ENCODE measurements at places on chromosomes 13 and 19.

DNA sequence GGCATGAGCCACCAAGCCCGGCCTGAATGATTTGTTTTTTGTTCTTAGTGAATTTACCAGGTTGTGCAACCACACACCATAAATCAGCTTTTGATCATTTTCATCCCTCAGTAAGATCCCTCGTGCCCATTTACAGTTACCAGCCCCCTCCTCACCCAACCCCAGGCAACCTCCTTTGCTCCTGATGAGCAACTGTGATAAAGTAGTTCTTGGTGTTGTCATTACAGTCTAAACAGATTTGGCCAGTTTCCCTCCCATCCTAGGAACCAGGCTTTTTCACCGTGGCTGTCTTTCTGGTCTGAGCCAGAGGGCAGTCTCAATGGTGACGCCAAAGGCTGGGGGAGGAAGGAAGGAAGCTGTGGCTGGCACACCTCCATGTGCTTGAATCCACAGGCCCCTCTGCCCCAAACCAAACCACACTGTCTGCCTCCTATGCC, 61.2 kb upstream of the WDFY2 start:
- no peak for DNase-seq

DNA sequence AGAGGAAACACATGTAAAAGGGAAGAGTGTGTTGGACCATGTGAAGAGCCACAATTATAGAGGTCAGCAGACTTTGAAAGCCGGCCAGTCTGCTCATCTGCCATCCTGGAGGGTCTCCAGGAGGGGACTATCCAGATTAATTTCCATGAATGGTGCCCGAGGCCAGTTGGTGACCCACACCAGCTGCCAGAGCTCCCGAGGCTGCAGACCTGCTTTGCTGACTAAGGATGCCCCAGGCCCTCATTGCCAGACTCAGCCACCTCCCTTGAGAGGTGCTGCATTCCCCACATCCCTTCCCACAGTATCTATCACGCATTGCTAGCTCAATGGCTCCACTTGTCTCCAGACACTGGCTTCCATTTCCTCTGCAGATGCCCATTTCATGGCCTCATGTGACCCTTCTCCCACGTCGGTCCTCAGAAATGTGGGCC, 110.3 kb downstream of the NALCN start:
- DNase-seq, result no peak

DNA sequence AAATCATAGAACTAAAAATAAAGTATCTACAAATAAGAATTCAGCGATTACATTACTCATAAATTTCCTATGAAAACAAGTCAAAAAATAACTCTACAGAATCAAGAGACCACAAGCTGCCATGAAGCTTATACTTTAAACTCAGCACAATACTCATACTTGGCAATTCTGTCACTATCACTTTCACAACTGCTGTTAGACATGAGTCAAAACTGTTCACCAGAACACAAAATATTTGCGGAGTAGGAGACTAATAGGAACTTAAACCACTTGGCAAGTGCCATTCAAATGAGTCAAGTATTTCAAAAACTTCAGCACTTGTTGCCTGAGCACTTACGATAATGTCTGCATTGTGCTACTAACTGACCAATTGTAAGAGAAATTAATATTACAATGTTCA, 387.8 kb upstream of the GPC6 start:
- DNase-seq, result no peak

DNA sequence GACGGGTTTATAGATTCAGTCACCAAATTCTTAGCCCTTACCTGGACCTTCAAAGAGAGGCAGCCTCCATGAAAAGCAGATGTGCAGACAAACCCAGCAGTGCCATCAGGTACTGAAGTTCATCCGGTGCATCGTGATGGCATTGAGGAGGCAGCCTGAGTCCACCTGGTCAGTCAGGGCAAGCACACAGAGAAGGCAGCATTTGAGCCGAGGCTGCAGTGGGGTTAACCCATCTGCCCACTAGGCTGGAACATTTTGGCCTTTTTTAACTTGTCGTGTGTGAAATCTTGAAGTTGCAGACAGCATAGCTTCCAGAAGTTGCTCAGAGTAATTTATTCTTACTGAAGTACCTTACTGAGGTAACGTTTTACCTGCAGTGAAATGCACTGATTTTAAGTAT, 4.9 kb downstream of the LMO7 start:
- DNase-seq, result no peak

GRCh38 chr13:79496188-79496587, 15.2 kb downstream of the NDFIP2 start:
- no peak for DNase-seq

DNA sequence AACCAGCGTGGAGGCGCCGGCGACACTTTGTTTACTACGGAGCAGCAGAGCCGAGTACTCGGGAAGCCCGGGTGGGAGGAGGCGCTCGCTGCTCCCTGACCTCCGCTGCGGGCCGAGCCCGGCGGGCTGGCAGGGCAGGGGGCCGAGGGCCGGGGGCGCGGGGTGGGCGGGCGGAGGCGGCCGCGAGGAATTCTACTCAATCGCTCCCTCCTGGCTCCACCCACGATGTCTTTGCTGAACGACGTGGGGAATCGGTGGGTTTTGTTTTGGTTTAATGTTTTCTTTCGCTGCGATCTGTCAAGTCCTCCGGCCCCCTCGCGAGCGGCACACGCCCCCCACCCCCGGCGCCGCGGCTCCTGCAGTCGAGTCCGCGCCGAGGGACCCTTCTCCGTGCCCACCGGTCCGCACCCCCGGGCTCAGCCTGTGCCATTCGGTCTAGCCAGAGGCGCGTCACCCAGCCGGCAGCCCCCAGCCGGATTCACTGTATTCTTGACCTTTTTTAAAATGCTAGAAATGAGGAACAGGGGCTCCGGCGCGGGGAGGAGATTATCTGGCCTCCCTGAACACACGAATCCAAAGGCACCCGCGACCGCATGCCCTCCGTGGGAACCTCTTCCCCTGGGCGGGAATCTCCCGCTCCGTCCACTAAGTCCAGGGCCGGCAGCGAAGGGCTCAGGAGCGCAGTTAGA, 636 bp upstream of the FOXO1 start:
- DNase-seq, result no peak

DNA sequence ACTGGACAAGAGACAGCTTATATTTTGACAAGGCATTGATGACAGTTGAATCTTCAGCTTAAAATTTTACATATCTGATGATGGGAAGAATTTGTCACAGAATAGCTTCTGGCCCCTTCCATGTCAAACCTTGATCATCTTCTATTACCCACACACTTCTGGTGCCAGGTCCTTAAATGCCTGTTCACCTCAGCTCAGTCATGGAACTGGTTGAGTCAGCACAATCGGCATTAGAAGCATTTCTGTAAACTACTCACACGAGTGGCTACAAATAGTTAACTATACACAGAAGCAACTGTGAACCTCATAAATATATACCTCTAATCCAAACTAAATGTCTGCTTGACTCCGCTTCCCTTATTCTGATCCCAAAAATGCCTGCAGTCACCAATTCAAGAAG, 161.2 kb downstream of the FOXO1 start:
- no peak for DNase-seq

GRCh38 chr13:32594157-32594738, 8.0 kb downstream of the PDS5B start:
- DNase-seq, result no peak

DNA sequence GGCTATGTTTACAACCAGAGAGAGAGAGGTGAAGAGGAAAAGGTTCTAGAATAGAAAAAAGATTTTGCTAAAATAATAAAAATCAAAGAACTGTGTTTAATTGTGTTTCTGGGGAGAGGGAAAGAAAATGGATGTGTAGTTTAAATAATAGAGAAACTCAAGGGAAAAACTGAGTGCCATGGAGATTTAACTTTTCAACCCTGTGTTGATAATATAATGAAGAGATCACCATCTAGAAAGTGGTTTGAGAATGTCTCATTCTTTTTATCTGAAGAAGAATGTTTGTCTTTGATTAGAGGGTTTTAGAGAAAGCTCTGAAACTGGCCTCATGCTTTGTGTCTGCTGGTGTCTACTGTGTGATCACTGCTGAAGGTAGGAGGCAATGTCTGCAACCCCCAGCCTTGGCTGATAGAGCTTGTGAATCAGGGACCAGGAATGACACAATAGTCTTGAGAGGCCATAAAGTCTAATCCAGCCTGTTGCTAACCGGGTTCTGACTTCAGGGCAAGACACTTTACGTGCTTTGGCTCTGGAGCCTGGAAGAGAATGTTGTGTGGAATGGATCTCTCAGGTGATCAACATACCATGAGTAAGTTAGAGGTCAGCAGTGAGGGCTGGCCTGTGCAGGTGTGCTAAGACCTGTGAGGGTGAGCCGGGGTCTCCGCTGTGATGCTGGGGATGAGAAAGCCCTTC, 5.4 kb downstream of the COL4A2 start:
- DNase-seq, result no peak

DNA sequence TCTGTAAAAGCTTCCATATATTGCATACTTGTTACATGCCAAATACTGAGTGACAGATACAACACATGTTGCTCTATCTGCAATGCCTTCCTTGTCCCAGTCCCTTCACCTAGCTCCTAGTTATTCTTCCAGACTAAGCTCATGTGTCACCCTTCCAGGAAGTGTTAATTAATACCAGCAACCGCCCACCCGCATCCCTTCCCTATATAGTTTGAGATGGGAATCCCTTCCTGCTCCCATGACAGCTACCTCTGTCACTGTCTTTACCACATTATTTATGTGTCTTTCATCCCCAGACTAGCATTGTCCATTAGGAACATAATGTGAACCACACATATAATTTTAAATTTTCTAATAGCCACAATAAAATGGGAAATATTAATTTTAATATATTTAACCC, 49.5 kb upstream of the FRY start:
- DNase-seq, result no peak

DNA sequence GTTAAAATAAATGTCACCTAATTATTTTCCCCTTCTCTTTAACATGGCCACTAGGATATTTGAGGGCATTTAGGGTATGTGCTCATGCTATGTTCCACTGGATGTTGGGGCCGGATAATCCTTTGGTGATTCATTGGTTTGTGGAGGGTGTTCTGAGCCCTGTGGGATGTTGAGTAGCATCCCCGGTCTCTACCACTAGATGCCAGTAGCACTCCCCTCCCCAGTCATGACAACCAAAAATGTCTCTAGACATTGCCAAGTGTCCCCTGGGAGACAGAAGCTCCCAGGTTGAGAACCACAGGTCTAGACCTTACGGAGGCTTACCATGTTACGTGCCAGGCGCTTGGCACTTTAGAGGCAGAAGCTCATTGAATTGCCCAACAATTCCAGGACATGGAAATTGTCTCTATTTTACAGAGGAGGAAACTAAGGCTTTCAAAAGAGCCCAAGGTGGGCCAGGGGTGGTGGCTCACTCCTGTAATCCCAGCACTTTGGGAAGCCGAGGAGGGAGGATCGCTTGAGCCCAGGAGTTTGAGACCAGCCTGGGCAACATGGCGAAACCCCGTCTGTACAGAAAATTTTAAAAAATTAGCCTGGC, 14.1 kb downstream of the SHANK1 start:
- DNase-seq, result peak; percentile 31

GRCh38 chr19:40687525-40688016, 2.9 kb downstream of the NUMBL start:
- no peak for DNase-seq

DNA sequence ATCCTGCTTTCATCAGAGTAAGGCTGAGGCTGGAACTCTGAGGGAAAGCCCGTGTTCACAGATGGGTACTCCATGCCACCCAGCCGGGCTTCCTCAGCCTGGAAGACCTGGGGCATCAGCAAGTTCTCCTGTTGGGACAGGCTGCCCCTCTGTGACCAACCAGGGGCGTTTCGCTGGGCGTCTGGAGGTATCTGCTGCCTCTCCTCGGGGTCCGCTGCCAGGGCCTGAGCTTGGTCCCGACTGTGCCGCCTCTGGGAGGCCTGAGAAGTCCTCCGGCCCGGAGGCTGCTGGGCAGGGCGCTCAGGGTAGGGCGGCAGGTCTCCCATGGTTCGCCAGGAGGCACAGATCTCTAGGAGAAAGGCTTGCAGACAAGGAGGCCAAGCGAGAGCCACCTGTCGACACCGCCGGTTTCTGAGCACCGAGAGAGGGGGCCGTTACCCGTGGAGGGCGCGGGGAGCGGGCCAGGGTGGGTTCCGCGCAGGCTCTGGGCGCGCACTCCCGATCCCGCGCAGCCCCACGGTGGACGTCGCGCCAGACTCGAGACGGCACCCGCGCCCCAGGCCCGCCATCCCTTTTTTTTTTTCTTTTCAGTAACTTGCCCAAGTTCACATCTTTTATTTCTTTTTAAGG, at the start of gene RSPH6A:
Gene RSPH6A (minus strand): TSS at position 458 of the 630 bp plus-strand sequence. CDS start 132 bp downstream, at position 326.
- DNase-seq, result no peak

- DNase-seq, result no peak
Observed at GRCh38 chr13:39245688-39246087, 207.4 kb downstream of the NHLRC3 start.

GRCh38 chr13:45951166-45951565, 99.6 kb upstream of the SIAH3 start:
- DNase-seq, result no peak

GRCh38 chr13:93355094-93355493, 128.5 kb downstream of the GPC6 start:
- DNase-seq, result no peak

GRCh38 chr19:38006361-38007045, 99.5 kb downstream of the SIPA1L3 start:
- no peak for DNase-seq

DNA sequence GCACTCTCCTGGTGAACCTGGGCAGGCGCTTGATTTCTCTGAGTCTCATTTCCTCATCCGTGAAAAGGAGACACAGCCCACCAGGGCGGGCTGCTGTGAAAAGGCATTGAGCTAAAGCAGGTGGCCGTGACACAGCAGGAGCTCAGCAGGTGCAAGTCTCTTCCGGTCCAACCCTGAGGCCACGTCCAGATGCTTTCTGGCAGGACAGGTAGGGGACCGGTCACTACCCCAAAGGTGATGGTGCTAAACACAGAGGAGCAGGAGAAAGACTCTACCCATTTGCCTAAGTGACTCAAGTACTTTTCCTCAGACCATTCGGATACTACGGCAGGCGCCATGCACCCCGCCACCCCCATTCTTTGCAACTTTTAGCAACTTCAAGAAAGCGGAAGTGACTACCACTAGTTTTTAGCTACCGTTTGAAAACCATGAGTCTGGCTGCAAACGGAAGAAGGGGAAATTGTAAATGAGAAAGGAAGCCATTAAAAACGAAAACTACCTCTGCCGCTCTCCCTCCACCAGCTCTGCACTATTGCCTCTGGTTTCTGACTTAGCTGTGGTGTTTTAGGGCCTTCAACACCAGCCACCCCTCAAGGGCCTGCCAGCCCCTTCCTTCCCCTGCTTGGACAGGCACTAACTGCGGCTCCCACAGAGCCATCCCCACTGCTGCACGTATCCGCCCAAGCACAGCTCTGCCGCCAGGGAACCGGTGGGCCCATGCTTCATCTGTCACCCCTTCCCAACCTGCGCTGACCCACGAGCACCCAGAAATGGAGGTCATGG, 4.8 kb downstream of the PPP6R1 start:
- DNase-seq, result no peak

GRCh38 chr19:56347163-56347778, 32.6 kb upstream of the ZSCAN5A start:
- DNase-seq, result no peak
